GM23248 (cell line): ENCODE measurements at places on chromosomes 1 and 21.

DNA sequence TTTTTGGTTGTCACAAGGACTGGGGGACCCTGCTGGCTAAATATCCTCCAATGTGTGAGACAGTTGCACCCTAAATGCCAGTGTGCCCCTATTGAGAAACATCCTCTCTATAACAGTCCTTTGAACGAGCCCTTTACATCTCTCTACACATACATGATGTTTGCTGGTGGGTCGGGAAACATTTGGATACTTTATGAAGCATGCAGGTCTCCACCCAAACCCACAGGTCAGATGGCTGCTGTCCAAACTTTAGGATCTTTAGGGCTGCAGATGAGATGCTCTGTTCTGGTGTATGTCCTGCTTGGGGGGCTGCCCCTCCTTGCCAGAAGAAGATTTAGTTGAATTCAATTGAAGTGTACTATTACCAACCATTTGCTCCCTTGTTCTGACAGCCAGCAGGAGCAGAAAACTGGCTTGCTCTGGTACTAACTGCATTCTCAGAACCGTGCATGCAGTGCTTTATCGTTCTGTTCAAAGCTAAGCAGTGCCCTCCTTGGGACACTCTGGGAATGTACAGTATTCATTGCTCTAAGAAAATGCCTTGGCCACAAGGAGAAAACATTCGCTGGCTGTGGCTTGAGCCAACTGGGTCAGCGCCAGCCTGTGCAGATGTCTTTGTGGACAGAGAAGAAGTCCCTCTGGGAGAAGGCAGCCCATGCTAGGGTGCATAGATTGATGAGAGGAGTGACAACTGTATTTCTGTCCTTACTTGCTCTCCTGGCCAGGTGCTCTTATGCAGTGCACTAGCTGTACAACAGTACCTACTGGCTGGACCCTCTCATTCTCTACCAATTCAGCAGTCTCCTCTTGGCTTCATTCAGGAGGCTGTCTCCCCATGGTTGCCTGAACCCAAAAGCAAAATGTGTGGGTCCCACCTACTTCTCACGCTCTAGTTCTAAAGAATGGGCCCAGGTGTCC lies 61.4 kb upstream of the DIRAS3 start:
- H3K4me1 ChIP-seq = peaks cover 21% of the 10 kb centered on the region
- no peaks in the 10 kb centered on the region for H3K36me3 ChIP-seq
- DNase-seq = peak; percentile 92
- H3K27me3 ChIP-seq = no peaks in the 10 kb centered on the region

- no peaks in the 10 kb centered on the region for H3K36me3 ChIP-seq
- no peak overlapping the region for H3K4me3 ChIP-seq
- H3K27ac ChIP-seq = peak overlapping the region; percentile 93
- DNase-seq = peak; percentile 76
- no peaks in the 10 kb centered on the region for H3K27me3 ChIP-seq
Measured at GRCh38 chr1:200354243-200354642, 55.6 kb downstream of the ZNF281 start.

- no peaks in the 10 kb centered on the region for H3K36me3 ChIP-seq
- H3K4me3 ChIP-seq = no peak overlapping the region
- no peaks in the 10 kb centered on the region for H3K4me1 ChIP-seq
Measured at GRCh38 chr1:29451368-29451892, 215.1 kb downstream of the PTPRU start.

GRCh38 chr1:231776010-231776756 lies 149.6 kb downstream of the DISC1 start:
- DNase-seq = peak; percentile 94
- H3K4me1 ChIP-seq = peaks cover 19% of the 10 kb centered on the region
- H3K4me3 ChIP-seq = no peak overlapping the region
- H3K27ac ChIP-seq = peak overlapping the region; percentile 32; the same call in 1 of the 2 replicates
- H3K36me3 ChIP-seq = no peaks in the 10 kb centered on the region
- no peaks in the 10 kb centered on the region for H3K27me3 ChIP-seq

DNA sequence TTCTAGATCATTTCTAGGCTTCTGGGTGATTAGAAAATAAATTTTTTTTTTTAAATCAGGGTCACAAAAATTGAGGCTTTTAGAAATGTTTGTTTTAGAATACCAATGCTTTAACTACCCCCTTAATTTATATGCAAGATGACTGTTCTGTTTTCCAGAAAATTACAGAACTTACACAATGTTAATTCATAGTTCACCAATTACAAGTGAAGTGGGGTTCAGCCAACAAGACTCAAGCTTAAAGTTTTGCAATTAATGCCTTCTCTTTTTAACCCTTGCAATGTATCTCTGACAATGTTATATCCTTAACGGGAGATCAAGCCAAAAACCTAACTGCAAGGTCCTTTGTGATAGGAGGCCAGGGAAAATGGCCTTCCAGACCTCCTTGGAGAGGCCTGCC lies 5.6 kb downstream of the PRELP start:
- H3K36me3 ChIP-seq = no peaks in the 10 kb centered on the region
- H3K27ac ChIP-seq = peak overlapping the region; percentile 79
- peaks cover 32% of the 10 kb centered on the region for H3K4me1 ChIP-seq
- peak; percentile 52 for DNase-seq
- no peaks in the 10 kb centered on the region for H3K27me3 ChIP-seq
- H3K4me3 ChIP-seq = no peak overlapping the region

DNA sequence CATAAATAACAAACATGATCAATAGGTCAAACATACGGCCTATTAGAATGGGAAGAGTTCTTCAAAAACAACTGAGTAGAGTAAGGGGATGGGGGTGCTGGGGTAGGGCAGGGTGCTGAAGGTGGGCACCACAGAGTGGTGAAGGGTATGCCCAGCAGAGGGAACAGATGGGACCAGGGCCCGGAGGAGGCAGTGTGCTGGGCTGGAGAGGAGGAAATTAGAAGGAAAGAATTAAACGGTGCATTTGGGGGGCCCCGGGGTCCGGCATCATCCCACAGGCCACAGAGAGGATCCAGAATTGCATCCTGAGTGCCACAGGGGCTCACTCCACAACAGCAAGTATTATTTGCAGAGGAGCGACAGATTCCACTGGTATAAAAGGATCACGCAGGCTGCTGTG lies 94.5 kb downstream of the GLIS1 start:
- no peak overlapping the region for H3K27ac ChIP-seq

- H3K4me1 ChIP-seq = no peaks in the 10 kb centered on the region
- DNase-seq = peak; percentile 55
- H3K27me3 ChIP-seq = peaks cover 17% of the 10 kb centered on the region; the same call in 1 of the 2 replicates
- H3K27ac ChIP-seq = no peak overlapping the region
Measured at GRCh38 chr21:44752671-44753235, 41.4 kb upstream of the TSPEAR start.

DNA sequence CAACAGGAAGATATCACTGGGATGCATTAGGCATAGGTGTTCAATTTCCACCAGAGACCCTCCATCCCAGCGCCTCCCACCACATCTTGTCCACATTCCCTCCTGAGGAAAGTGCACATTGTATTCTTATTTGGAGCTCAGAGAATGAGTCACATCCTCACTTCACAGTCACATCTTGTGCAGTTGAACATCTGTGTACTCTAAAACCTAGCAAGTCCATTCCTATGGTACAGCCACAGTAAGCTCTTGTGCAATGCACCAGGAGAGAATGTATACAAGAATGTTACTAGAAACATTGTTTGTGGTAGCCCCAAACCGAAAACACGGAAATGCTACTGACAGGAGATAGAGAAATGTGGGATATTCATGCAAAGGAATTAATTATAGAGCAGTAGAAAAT lies 1.6 kb upstream of the KDF1 start:
- peaks cover 9% of the 10 kb centered on the region; the same call in 1 of the 2 replicates for H3K27me3 ChIP-seq
- peaks cover 15% of the 10 kb centered on the region for H3K4me1 ChIP-seq
- DNase-seq = peak; percentile 89
- H3K36me3 ChIP-seq = no peaks in the 10 kb centered on the region
- H3K27ac ChIP-seq = 0 out of 2 replicates have a peak overlapping the region, but pooled peaks have one; percentile 3

- H3K4me1 ChIP-seq = no peaks in the 10 kb centered on the region
- no peak for DNase-seq
- H3K4me3 ChIP-seq = no peak overlapping the region
- no peaks in the 10 kb centered on the region for H3K36me3 ChIP-seq
- H3K27ac ChIP-seq = no peak overlapping the region
Measured at GRCh38 chr1:175733722-175734121, 9.7 kb downstream of the TNR start.

DNA sequence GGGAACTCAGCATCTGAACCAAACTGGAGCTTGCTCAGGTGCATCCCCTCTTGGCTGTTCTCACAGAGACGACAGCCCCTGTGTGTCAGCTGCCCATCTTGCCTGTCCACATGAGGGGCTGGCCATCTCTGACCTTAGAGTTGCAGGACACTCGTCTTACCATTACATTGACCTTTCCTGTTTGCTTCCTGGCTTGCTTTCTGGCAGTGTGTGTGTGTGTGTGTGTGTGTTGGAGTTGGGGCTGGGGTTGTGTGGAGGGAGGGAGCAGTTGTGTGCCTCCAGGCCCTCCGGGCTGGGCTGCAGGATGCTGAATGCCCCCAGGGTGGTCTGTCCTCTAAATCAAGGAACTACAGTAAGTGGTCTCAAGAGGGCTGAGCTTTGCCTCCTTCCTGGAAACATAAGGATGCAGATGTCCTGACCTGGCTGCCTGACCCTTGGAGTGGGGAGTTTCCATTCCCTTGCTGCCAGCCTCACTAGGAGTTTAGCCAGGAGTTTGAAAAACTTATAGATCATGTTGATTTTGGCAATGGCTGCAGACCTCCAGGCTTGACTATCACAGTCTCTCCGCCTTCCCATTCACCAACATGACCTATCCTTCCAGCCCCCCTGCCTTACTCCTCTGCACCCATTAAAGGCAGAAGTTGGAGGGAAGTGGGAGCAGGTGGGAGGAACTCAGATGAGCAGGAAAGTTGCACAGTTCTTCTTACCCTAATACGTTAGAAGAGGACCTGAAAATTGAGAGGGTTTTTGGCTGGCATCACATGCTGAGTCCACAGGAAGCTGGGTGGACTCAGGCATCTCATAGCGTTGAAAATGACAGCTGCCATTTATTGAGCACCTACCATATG lies 19.0 kb downstream of the RASSF5 start:
- H3K27ac ChIP-seq = no peak overlapping the region
- no peaks in the 10 kb centered on the region for H3K36me3 ChIP-seq
- DNase-seq = no peak
- H3K4me1 ChIP-seq = no peaks in the 10 kb centered on the region
- H3K4me3 ChIP-seq = no peak overlapping the region

DNA sequence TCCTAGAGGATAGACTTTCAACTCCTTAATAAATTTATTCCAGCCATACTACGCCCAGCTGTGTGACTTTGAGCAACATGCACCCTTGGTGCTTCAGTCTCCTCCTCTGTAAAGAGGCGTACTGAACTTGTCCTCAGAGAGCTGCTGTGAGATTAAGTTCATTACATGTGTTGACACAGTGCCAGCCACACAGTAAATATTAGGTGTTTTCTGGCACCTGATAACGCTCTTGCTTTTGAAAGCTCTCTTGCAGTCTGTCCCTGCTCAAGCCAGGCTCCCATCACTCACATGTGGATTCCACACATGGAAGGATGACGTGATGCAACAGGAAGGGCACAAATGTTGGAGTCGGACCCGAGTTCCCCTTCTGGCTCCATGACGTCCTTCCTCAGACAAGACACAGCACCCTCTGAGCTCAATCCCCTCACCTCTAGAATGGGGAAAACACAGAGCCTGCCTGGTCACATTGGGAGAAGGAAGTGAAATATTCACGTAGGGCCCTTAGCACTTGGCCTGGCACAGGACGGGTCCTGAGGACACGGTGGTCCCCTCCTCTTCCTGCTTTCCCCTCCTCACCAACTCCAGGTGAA lies 7.7 kb downstream of the IFNLR1 start:
- no peak overlapping the region for H3K27ac ChIP-seq
- peaks cover 19% of the 10 kb centered on the region for H3K27me3 ChIP-seq
- no peak for DNase-seq
- no peaks in the 10 kb centered on the region for H3K36me3 ChIP-seq
- no peaks in the 10 kb centered on the region for H3K4me1 ChIP-seq

GRCh38 chr1:8133190-8133589 lies 107.1 kb upstream of the ERRFI1 start:
- H3K36me3 ChIP-seq = no peaks in the 10 kb centered on the region
- H3K4me3 ChIP-seq = peak overlapping the region; percentile 55
- H3K27ac ChIP-seq = peak overlapping the region; percentile 83
- peaks cover 41% of the 10 kb centered on the region for H3K4me1 ChIP-seq
- peak; percentile 50 for DNase-seq
- H3K27me3 ChIP-seq = no peaks in the 10 kb centered on the region

GRCh38 chr1:176531921-176532897 lies 69.2 kb downstream of the PAPPA2 start:
- no peak overlapping the region for H3K4me3 ChIP-seq
- H3K27me3 ChIP-seq = 0 out of 2 replicates have a peak, but pooled peaks cover 7% of the 10 kb centered on the region
- H3K36me3 ChIP-seq = no peaks in the 10 kb centered on the region
- no peak overlapping the region for H3K27ac ChIP-seq
- DNase-seq = no peak

DNA sequence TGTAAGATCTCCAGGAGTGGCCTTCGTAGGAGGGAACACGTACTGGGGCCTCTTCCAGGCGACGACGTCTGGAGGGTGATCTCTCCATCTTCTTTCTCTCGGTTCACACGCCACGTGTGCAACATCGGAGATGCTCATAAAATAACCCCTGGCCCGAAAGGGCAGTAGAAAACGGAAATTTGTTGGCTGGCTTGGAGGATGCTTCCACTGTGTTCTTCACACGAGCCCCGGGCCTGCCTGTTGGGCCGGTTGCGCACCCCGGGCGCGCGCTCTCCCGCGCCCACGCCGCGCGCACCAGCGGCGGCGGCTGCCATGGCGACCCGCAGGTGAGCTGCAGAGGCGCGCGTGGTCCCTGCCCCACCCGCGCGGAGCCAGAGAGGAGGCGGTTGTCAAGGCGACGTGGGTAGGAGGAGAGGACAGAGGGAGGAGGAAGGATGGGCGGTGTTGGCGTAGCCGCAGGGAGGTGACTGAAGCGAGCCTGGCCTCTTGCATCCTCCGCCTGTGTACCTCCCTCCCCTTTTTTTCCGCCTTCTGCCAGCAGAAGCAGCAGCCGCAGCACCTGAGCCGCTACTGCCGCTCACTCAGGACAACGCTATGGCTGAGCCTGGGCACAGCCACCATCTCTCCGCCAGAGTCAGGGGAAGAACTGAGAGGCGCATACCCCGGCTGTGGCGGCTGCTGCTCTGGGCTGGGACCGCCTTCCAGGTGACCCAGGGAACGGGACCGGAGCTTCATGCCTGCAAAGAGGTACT lies at the start of gene ELAPOR1:
Gene ELAPOR1 (plus strand): TSS at position 526 of the 752 bp plus-strand sequence. CDS start 69 bp downstream, at position 595.
- peaks cover 4% of the 10 kb centered on the region; the same call in 1 of the 2 replicates for H3K4me1 ChIP-seq
- H3K4me3 ChIP-seq = peak within 1 kb of the TSS; percentile 62
- H3K27me3 ChIP-seq = no peaks in the 10 kb centered on the region
- H3K36me3 ChIP-seq = no peaks in the 10 kb centered on the region
- DNase-seq = peak; percentile 65

GRCh38 chr1:21651214-21652042 lies 17.7 kb downstream of the RAP1GAP start:
- peaks cover 12% of the 10 kb centered on the region for H3K27me3 ChIP-seq
- H3K4me3 ChIP-seq = peak overlapping the region; percentile 42
- DNase-seq = peak; percentile 41
- H3K27ac ChIP-seq = no peak overlapping the region

DNA sequence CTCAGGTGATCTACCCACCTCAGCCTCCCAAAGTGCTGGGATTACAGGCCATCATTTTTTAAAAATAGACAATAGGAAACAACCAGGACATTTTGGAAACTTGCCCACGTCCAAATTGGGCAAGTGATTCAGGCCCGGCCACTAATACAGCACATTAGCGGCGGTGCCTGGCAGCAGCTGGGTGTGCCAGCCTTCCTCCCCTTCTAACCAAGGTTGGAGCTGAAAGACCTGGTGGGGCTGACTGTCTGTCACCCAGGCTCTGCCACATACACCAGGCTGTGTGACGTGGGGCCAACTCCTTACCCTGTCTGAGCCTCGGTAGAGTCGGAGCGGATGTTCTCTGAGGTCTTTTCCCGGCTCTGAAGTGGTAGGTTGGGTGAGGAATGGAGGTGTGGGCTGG lies 29.6 kb upstream of the TMEM51 start:
- H3K4me3 ChIP-seq = no peak overlapping the region
- no peaks in the 10 kb centered on the region for H3K4me1 ChIP-seq
- peaks cover 6% of the 10 kb centered on the region; the same call in 1 of the 2 replicates for H3K27me3 ChIP-seq
- no peak overlapping the region for H3K27ac ChIP-seq
